ENCODE measurements at places on chromosomes 6 and 20.

- no peak for ATAC-seq
Observed at GRCh38 chr6:130382872-130383490, 17.2 kb downstream of the TMEM200A start.

DNA sequence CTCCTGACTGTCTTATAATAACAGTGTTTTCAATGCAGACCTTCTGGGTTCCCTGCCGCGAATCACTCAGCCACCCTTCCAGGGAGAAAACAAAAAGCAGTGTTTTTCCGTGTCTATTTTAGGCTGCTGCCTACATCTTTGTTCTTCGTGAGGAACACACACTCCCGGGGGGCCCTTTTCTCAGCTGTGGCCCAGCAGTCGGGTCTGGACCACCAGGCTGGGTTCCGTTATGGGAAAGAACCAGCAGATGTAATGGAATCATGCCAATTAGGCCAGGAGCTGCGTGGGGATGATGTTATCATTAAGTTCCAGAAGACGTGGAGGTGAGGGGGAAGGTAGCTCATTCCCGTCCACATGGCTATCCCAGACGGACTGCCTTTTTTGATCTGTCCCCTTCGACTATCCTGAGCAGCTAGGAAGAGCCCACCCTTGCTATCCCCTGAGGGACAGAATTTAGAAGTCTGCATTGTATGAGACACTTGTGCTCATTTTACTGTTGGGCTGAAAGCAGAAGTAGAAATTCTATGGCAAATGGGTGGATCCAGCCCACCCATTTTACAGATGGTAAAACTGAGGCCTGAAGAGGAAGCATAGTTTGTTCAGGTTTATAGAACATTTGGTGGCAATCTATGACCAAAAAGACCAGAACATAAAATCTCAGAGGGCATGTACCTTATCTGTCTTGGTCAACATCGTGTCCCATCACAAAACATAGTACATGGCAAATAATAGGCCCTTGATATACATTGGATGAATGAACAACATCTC, 54.5 kb downstream of the KCNB1 start:
- no peak for ATAC-seq

DNA sequence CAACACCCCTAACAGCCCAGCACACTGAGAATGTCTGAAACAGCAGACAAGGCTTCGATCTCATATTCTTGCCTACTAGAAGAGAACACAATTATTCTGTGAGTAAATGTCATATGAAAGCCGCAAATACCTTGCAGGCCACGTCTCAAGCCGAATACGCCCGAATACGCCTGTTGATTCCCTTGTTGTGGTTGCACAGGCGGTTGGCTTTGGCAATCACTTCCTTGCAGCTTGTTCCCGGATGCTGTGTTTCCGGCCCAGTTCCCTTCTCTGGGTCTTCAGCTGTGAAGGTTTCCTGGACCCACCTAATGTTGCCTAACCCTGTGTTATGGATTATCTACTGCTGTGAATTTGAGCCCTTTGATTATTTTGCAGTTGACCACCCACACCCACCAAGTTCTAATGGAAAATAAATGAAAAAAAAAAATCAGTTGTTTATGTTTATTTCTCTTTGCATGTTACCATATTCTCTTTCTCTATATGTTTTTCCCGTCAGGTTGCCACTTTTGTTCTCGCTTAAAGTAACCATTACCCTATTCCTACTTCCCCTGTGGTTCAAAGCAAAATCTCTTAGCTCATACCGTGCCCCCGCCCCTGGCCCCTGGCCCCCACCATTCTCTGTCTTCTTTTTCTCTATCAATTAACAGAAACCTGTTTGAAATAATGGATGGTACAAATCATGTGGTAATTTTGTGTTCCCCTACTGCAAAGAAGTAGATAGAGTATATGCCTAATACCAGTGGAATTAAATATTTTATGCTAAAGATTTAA, 172.4 kb downstream of the ADGB start:
- peak; percentile 73 for ATAC-seq

DNA sequence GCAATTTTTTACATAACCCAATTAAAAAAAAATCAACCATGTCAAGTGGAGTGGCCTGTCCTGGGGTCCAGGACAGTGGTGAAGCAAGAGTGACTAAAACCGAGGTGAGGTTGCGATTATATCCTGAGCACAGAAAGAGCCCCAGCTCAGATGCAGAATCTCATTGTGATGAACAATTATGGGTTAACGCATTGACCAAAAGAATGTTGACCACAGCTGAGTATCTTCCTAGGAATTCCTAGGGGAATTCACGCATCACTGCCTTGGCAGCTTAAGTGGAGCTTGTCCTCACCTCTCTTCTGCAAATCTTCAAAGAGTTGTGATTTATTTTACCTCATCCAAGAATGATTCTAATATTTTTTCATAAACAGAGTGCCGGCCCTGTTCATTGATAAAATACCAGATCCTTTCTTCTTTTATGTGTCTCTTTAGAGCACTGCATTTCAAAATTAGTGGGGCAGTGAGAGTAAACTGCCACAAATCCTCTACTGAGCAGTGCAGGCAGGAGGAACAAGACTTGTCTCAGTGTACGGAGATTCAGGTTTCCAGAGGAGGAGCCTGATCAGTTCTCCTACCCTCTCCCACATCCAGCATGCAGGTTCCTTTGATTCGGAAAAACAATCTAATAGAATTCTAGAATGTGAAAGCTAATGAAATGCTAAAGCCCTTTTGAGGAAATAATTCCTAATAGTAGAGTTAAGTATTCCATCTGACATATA, 60.1 kb upstream of the ZNF184 start:
- no peak for ATAC-seq

DNA sequence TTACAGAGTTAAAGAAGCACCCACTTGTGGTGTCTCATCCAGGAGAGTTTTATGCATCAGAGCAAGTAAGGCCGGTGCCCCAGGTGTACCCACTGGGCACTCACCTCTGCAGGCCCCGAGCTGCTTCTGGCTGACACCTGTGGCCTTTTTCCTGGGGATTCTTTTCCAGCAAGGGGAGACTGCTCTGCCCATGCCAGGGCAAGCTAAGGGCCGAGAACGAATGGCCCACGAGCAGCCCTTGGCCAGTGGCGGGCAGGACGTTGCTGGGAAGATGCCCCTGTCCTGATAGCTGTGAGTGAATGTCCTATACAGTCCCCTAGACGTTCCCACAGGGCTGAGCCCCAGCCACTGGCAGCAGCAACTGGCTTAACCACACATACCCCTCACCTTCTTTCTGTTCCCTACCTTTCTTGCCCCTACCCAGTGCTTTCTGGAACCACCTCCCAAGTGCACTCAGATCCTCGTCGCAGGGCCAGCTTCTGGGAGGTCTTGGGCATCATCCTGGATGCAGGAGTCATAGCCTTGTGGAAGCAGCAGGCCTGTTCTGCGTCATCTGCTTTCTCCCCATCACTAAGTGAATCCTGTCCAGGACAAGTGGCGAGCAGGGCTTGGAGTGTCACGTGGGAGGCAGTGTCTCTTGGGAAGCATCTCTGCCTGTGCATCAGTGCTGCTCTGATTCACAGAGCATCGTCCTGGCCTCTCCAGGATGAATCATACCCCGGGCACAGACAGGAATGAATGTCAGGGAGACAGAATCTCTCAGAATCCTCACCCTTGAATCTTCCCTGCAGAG, 32.5 kb downstream of the SYNDIG1 start:
- no peak for ATAC-seq
